ENCODE measurements at places on chromosomes 7 and 10.

DNA sequence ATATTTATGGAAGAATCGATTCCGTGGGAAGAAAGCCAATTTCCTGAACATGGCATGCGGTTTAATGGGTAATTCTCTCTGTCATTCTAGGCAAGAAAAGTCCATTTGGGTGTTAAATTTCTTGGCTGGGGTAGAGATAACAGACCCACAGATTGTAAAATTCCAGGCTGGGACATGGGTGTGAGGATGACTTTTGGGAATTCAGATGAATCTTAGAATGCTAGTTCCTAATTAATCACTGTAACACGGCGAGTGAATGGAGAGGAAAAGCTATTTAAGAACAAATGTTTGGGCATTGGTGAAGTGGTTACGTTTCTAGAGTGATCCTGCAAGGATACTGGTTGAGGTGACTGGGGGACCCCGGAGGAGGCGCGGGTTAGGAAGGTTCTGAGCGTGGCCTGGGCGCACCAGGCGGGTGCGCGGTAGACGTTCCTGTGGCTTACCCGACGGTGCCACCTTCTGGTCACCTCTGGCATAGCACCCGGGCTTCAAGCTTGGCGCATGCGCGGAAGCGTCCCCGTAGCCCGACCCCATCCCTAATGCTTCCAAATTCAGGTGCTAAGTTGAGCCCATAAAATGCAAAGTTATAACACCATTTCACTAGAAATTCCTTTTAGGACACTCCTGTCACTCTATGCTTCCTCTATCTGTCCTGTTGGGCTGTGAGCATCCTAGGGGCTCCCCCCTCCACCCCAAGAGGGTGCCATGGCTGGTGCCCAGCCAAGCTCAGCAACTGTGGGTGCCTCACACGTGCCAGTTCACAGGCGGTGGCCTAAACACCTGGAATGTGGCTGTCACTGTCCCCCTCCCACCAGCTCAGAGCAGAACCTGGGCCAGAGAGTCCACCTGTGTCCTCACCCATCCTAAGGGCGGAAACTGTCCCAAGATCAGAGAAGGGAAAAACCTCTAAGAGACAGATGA is 104.4 kb downstream of the PTPRE start:
- peak; percentile 59 for DNase-seq

GRCh38 chr7:17299483-17299991 is 1.1 kb downstream of the AHR start:
- no peak for DNase-seq

DNA sequence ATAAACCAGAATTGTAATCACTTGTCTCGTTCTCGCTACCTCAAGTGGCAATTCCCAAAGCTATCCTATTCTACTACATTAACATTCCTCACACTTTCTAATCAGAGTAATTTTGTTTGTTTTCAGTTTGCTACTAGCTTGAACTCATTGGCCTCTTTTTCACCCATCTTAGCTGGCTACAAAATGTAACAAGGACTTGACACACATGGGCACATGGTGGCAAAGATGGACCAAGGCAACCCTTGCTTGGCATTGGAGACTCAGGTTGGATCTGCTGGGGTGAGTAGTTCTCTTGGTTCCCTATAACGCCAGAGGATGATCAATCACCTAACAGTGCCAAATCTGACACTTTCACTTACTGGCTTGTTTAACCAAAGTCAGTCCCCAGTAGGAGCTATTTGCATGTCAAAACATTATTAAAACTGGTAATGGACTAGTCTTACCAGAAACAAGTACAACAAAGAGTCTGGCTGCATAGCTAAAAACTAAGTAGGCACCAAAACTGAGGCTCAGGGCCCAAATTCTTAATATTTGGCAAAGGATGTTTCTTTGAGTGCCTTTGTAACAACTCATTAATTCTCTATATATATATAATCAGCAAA is 1.9 kb downstream of the USP6NL start:
- DNase-seq = no peak

GRCh38 chr10:14543046-14543903 is 212.6 kb upstream of the FRMD4A start:
- peak; percentile 8 for DNase-seq

GRCh38 chr10:107701943-107702342 is 537.4 kb upstream of the SORCS1 start:
- no peak for DNase-seq

DNA sequence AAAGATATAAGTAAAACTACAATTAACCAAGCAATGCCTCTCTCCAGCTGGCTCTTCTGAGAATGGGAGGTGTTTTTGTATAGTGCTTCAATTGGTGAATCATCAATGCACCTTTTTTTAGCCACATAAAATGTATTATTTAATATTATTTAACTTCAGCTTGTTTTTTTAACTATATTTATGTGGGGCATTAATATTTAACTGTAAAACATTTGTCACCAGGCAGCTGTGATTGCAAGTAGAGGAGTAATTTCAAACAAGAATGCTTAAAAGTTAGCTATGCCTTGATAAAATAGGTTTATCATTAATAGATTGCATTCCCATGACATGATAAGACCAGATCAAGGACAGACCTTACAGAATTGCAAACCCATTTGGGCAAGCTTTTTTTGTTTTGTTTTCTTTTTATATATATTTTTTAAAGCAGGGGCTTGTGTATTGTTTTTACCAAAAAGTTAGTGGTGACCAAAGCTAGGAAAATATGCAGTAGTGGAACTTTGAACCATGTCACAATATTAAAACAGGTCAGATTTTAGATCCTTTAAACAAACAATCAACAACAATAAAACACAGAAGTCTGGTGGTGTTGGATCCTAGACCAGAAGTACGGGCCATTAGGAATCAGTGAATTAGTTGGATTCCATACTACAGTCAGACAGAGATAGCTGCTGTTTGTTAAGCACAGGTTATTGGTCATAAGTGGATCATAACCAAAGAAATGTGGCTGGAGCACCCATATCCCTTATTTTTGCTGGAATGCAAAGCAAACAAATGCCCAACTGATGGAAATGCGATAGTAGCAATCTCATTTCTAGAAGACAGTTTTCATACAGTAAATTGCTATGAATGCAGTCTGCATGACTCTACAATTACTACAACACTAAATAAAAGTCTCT is 2.9 kb downstream of the CAV2 start:
- no peak for DNase-seq

GRCh38 chr10:63605197-63605967 is 84.2 kb downstream of the REEP3 start:
- no peak for DNase-seq

DNA sequence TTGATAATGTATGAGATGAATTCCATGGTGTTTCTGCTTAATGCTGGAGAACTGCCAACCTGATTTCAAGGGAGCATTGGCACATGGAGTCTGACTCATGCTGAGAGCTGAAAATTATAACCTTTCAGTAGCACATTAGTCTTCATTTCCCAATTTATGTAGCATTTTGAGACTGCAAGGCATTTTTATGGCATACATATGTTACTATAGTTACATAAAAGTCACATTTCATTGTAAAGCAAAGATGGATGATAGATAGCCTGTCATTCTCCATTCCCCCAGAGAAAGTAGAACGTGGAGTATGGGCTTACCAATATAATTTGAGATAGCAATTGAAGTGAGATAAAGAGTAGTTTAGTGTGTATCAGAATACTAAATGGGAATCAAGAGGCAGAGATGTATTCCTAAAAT is 103.1 kb downstream of the SLC16A9 start:
- peak; percentile 67 for DNase-seq

- no peak for DNase-seq
Measured at GRCh38 chr7:12569673-12570072, 847 bp upstream of the SCIN start.

DNA sequence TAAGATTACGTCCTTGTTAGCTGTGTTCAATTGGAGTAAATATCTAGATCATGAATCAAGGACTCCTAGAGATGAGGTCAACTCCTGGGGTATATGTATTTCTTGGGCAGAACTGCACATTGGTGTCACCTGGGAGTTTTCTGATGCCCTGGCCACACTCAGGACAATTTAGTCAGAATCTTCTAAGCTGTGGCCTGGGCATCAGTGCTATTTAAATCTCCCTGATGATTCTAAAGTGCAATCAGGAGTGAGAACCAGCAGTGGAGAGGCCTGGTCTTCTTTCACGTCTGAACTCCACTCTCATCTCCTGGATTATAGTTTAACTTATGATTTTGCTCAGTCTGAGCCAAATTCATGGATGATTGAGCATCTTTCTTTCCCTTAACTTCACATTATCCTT is 218.0 kb downstream of the BMPER start:
- DNase-seq = no peak

DNA sequence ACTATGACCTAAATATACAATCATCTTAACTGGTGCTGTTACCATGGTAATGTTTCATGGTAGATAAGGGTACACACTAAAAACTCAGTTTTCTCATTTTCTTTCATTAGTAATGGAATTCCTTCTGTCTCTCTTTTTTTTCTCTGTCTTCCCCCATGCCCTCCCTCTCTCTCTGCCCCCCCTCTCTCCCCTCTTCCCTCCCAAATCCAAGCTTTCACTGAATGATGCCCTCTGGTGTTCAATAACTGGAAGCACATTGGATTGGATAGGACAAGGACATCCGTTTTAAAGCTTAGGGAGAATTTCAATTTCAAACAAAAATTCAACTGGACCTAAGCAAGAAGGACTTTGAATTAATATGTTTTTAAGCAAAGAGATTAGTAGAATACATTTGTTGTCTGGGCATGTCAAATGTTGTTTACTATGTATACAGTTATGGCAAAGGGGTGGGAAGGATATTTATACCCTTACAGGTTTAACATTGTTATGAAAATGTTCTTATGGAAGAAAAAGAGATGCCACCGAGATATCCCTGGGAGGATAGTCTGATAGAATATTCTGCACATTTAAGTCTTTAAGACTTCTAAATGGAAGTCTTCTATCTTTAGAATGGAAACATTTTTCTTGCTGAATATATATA is 6.1 kb downstream of the CHRM2 start:
- DNase-seq = peak; percentile 25

DNA sequence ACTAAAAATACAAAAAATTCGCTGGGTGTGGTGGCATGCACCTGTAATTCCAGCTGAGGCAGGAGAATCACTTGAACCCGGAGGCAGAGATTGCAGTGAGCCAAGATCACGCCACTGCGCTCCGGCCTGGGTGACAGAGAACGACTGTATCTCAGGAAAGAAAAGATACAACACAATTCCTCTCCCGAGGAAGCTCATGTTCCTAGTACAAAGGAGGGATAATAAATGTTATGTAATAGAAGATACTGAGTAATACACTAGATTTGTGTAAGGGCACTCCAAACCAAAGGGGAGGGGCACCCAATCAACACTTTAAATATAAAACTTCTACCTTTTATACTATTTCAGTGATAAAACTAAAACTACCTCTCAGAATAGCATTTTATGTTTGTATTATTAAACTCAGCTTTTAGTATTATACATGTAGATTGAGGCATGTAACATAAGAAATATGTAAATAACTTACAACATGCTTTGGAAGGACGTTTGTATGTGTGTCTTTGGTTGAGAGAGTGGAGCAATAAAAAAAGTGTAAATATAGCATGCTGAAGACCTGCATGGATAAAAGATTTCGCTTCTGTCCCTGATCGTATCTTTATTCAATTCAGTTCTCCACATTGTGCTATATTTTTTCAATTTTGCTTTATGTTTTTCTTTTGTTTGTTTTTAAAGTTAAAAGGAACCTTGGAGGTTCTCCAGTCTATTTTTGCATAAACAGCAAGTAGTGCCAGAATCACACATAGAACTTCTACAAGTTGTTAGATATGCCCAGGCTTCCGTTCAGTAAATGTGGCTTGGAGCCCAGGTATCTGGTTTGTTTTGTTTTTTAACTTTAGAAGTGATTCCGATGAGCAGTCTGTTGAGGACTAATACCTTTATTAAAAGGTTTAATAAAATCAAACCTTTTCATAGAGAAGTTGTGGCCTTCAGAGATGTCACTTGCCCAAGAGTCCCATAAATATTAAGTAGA is 71.9 kb downstream of the WAC start:
- no peak for DNase-seq

DNA sequence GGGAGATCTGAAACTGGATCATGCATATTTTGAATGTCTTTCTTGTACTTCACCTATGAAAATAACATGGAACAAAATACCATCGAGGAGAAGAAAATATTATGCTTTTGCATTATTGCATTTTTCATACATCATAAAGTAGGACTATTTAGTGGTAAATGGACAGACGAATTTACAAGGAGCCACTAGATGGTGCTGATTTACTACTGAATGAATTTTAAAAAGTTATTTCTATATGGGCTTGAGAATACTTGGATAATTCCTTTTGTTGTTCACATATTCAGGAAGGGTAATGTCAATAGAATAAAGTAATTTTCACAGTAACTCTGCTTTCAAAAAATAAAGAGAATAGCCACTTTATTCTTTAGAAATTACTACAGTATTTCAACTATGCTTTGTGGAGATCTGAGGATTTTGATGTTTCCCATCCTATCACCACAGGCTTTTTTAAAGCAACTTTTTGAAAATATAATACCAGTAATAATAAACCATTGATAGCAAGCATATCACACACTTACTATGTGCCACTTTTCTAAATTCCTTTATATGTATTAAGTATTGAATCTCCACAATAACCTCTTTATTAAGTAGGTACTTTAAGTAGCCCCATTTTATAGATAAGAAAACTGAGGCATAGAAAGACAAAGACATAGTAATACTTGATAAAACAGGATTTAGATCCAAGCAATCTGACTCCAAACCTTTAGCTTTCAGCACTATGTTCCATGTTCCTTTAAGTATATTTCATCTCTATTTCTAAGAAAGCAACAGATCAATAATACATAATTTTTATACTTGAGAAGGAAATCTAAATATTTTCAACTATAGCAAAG is 38.6 kb downstream of the NEBL start:
- peak; percentile 44 for DNase-seq

DNA sequence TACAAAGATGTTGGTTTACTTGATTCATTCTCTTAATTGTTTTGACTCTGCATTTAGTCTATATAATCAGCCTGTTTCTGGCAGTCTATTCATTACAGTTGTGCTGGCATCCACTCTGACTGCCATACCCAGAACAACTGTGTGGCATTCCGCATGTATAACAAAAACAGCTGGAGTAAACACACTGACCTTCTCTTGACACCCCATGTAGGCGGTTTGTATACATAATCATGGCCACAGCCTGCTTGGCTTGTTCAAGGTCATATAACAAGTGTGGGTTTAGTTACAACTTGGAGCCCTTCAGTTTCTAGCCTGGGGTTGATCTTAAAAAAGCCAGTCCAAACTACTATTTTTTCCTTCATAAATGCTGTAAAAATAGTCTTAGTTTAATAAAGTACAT is 70.9 kb downstream of the MBL2 start:
- DNase-seq = no peak

GRCh38 chr7:129492391-129492790 is 9.9 kb upstream of the SMKR1 start:
- no peak for DNase-seq

DNA sequence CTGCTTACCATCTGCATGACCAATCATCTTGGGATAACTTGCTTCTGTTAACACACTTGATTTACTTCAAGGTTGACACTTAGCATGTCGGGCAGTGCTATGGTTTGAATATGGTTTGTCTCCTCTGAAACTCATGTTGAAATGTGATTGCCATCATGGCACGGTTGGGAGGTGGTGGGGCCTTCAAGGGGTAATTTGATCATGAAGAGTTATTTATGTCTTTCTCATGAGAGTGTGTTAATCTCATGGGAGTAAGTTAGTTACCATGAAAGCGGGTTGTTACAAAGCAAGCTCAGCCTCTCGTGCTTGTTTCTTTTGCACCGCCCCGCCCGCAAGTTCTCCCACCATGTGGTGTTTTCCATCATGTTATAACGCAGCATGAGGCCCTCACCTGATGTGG is 163.6 kb downstream of the DOCK4 start:
- DNase-seq = no peak

- DNase-seq = peak; percentile 6
Measured at GRCh38 chr10:125521721-125522680, 161.0 kb downstream of the TEX36 start.

- no peak for DNase-seq
Measured at GRCh38 chr7:108142675-108143259, 12.6 kb upstream of the LAMB4 start.

All from fibroblast of skin of scalp (primary cell).